Caudate nucleus (tissue), 63 donors: ENCODE measurements at places on chromosomes 11 and 22.

DNA sequence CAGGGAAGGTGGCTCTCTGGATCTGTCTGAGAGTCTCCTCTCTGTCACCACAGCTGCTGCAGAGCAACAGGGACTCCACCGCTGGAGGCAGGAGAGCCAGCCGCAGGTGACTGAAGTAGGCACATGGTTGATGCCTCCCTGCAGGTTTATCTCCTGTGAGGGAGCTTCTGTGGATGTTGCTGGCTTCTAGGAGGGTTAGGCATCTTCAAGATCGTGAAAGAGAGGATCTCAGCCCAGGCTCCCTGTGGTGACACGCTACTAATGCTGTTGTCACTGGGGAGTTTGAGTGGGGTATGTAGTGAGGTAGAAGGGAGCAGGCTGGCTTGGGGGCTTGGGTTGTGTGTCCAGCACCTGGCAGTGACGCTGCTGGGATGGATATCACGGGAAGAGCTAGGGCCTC lies 34.1 kb downstream of the DAGLA start:
- DNase-seq = no peak

DNA sequence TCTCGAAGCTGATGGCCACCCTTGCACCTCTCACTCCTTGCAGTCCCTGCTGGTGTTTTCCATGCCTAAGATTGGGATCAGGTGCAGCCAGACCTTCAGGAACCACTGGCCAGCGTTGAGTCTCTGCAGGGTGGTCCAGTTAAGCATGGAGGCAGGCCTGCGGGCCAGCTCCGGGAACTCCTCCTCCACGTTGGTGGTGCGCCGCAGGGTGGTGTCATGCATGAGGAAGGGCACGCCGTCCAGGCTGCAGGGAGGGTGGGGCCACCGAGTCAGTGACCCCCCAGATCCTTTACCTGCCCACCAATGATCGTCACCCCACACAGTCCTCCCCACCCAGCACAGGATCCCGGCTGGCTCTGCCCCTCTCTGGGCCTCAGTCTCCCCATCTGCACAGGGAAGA lies 10.0 kb upstream of the KLHL35 start:
- DNase-seq = no peak

DNA sequence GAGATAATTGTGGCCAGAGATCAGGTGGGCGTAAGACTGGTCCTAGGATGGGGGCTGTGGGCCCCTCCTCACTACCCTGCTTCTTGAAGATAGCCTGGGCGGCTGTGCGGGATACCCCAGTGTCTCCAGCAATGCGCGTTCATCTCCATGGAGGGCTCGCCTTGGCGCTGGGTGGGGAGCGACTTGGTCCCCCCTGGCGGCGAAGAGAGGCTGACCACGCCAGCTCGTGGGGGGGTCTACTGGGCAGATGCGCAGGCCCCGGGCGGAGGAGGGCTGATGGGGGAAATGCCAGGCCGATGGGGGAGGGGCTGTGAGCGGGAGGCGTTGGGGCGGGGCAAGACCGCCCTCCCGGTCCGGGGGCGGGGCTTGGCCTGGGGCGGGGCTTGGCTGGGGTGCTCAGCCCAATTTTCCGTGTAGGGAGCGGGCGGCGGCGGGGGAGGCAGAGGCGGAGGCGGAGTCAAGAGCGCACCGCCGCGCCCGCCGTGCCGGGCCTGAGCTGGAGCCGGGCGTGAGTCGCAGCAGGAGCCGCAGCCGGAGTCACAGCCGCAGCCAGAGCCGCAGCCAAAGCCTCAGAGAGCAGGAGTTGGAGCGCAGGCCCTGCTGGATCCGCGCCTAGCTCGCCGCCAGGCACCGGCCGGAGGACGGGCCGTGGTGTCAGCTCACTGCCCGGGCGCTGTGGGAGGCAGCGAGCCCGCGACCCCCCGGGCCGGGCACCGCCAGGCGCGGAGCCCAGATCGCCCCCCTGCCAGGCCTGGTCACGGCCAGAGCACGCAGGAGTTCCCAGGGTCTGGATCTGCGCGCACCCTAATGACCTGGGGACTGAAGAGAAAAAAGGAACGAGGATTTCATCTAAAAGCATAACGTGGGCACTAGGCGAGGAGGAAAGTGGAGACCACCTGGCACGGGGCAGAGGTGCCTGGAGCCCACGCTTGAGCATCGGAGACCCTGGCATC lies at the start of gene SLC35E4:
TSS of gene SLC35E4 (plus strand) at position 509 of the 953 bp plus-strand sequence. CDS start 670 bp downstream, outside the sequence.
- DNase-seq = peak; percentile 94

DNA sequence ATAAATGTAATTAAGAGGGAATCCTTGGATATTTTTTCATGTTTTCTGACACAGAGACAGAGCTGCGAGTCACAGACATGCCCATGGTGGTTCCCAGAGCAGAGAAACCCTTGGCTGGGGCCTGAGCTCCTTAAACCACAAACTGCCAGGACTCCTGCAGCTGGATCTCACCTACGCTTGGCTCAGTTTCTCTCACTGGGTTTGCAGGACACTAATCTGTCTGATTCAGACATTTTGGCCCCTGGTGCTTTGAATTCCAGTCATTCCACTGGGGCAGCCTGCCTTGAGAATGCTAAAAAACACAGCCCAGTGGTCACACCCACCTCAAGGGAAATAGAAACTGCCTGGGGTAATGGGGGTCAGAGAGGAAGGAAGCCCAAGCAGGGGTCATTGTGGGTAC lies 122.6 kb downstream of the CCDC81 start:
- DNase-seq = no peak

DNA sequence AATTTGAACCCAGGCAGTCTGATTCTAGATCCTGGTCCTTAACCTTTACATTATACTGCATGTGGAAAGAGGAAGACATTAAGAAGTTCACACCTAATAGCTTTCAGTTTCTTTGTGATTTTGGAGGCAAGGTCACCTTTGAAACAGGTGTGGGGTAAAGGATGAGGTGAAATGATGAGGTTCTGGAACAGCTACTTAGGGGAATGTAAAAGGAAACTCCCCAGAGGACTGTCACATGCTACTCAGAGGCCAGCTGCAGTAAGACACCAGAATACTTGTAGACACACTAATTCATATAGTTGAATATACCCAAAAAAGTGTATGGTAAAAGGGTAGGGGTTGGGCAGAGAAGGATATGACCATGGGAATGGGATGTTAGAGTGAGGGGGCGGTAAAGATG lies 5.4 kb downstream of the APIP start:
- no peak for DNase-seq

GRCh38 chr11:42625757-42626665 lies 685.8 kb upstream of the API5 start:
- DNase-seq = no peak

DNA sequence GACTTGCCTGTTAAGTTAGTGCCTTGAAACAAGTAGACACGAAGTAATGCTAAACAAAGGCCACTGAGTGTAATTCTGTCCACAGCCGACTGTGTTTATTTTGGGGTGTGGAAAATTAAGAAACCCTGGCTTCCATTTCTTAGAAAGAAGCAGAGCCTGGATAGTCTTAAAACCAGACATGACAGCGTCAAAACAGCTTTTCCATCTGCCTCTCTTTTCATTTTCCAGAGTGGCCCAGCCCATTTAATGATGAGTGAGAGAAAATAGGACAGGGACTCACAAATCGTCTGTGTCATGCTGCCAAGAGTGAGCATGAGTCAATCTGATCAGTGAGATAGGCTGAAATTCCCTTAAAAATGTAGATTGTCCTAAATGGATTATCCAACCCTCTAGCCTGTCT lies 485.9 kb downstream of the JRKL start:
- no peak for DNase-seq

DNA sequence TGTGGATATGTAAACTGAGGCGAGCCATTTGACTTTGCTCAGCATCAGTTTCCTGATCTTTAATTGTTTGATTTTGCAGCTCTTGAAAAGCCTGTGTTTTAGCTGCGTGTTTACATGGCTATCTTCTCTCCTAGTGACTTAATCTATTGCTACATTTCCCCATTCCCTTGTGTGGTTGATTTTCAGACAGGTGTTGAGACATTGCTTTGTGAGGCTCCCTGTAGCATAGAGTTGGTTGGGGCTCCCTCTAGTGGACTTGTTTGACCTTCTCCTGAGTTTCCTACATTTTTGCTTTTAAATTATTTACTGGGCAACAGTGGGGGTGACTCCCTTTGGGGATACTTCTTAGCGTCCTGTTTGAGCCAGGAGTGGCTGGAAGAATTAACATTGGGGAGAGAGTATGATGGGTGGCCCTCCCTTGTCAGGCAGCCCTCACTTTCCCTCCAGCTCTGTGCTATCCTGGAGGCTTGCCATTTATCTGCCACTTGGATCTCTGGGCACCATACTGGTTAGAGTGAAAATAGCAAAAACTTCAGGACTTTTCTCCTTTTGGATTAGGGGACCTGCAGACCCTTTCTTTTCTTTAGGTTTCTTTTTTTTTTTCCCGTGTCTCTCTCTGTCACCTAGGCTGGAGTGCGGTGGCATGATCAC lies 9.2 kb upstream of the CBL start:
- peak; percentile 38 for DNase-seq

- no peak for DNase-seq
These were observed 1.3 kb downstream of the PARVG start for GRCh38 chr22:44181912-44182587.

DNA sequence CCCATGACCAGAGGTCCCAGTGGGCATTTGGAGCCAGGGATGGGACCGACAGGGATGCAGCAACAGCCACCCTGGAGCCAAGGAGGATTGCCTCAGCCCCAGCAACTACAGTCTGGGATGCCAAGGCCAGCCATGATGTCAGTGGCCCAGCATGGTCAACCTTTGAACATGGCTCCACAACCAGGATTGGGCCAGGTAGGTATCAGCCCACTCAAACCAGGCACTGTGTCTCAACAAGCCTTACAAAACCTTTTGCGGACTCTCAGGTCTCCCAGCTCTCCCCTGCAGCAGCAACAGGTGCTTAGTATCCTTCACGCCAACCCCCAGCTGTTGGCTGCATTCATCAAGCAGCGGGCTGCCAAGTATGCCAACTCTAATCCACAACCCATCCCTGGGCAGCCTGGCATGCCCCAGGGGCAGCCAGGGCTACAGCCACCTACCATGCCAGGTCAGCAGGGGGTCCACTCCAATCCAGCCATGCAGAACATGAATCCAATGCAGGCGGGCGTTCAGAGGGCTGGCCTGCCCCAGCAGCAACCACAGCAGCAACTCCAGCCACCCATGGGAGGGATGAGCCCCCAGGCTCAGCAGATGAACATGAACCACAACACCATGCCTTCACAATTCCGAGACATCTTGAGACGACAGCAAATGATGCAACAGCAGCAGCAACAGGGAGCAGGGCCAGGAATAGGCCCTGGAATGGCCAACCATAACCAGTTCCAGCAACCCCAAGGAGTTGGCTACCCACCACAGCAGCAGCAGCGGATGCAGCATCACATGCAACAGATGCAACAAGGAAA lies 27.3 kb upstream of the L3MBTL2 start:
- no peak for DNase-seq

- no peak for DNase-seq
These were observed 488.7 kb downstream of the JRKL start for GRCh38 chr11:96878299-96879051.

DNA sequence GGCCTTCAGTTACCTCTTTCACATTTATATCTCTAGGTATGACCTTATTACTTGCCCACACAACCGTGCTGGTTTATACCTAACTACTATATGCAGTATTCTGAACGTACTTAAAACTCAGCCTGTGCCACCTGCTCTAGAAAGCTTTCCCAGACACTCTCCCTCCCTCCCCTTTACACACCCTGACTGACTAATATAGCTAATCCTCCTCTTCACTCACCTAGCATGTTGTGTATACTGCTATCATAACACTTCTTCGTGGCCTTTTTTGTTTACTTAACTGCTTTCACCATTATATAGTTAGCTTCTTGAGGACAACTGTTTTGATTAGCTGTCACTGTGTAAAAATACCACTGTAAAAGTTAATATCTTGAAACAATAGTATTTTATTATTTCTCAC lies 23.5 kb downstream of the RNF214 start:
- DNase-seq = no peak

DNA sequence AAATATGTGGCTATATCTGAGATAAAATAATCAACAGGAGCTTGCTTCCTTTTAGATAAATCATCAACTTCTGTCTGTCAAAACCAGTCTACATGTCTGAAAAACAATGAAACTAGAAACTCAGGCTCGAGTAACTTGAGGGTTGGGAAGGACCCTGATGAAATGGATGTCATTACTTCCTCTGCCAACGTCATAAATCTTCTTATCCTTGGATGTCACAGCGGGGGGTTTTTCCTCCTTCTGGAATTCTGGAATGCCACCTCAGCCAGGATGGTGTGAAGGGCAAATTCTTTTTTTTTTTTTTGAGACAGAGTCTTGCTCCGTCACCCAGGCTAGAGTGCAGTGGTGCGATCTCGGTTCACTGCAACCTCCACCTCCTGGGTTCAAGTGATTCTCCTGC lies 13.4 kb downstream of the LGR4 start:
- no peak for DNase-seq

- no peak for DNase-seq
These were observed 52.6 kb downstream of the RDX start for GRCh38 chr11:110243791-110244190.

DNA sequence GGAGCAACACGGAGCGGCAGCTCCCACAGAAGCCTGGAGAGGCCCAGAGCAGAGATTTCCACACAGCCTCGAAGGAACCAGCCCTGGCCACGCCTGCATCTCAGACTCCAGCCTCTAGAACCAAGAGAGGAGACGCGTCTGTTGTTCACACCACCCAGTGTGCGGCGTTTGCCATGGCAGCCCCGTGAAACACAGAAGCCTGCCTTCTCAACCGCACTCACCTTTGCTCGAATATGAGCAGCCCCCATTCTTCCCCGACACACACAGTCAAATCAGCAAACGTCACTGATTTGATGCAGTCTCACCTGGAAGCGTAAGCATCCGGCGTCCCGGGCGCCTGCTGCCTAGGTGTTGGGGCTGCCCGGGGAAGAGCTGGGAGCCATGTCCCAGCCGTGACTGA lies 14.2 kb upstream of the TALDO1 start:
- DNase-seq = no peak

DNA sequence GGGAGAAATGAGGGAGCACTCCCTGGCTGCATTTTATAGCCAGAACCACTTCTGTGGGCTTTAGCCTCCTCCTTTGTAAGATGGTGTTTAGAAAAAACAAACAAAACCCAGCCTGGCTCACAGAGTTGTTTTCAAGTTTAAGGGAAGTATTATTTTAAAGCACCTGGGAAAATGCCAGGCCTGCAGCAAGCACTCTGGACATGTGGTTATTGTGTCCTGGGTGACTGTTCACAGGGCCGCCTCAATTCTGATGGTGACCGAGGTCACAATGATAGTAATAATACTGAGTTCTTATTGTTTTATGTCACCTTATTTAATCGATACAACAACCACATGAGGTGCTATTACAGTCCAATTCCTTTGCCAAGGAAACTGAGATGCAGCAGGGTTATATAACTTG lies 20.7 kb upstream of the SLC22A12 start:
- no peak for DNase-seq
